ENCODE measurements at places on chromosomes 16 and 17.

DNA sequence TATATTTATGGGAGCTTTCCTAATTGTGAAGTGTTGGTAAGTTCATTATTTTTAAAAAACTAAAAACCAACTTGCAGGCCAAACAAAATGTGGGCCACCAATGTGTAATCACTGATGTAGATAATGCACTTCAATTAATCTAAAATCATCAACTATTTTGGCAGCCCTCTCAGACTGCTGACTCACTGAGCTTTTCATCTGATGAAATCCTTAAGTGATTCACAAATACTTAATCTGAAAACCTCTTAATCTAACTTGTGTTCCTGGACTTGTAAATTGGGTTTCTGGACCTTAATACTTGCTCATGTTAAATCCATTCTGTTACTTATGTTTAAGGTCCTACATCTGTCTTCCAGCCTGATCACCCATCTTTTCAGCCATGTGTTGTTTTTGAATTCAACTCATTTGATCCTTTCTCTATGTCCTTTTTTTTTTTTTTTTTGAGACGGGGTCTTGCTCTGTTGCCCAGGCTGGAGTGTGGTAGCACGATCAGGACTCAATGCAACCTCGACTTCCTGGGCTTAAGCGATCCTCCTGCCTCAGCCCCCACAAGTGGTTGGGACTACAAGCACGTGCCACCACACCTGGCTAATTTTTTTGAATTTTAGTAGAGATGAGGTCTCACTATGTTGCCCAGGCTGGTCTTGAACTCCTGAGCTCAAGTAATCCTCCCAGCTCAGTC, 39.0 kb downstream of the PRKCB start:
- DNase-seq: peak; percentile 6

- no peak for DNase-seq
These were observed 2.1 kb downstream of the P2RX5 start for GRCh38 chr17:3693829-3694231.

- DNase-seq: no peak
These were observed 8.4 kb upstream of the ARHGAP17 start for GRCh38 chr16:25023556-25023955.

DNA sequence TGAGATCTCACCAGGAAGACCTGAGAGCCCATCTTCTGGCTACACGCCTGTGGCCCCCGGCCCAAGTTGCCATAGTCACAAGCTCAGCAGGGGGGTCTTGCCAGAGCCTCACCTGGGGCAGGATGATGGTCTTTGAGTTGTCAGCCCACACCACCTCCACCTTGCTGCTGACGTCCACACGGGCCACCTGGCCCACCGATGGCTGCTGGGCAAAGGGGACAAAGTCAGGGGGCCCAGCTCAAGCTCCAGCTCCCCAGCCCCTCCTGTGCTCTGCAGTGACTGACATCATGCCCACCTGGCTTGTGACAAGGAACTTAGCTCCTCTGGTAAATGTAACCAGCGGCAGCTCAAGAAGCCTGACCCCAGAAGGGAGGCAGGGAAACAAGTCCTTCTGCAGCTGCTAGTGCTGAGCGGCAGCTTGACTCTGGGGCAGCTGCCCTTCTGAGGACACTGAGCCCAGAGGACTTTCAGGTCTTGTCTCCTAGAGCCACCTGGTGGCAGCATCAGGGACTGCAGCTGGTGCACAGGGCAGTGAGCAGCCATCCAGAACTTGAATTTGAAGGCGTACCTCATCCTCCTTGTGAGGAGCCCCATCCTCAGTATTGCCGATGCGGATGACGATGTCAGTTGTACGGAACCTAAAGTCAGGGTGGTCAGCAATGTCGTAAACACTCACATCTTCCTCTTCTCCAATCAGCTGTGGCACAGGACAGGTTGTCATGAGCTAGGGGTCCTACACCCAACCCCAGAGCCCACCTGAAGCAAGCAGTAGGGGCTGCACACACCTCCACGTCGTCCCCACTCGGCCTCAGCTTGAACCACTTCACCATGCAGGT, 13.5 kb downstream of the SPHK1 start:
- peak; percentile 93 for DNase-seq

DNA sequence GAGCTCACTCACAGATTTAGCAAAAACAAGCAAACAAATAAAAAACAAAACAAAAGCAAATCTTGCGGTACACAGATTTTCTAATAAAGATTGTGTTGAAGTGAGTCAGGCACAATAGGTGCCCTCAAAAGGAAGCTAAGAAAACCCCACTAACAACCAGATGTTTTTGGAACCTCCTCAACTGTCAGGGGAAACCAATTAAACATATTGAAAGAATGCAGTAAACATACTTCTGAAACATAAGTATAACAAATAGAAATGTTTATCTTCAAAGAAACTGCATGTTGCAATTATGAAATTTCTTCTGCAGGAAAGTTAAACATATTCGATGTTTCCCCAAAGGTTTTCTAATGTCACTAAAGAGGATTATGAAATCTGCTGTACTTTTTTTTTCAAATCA, 110.5 kb upstream of the CORO6 start:
- DNase-seq: peak; percentile 74

- DNase-seq: peak; percentile 80
These were observed at the start of gene CYB561 for GRCh38 chr17:63445954-63446752. Gene CYB561, minus strand, starts transcription at chr17:63446306. Its CDS starts 8,759 bp downstream, at chr17:63437547.

DNA sequence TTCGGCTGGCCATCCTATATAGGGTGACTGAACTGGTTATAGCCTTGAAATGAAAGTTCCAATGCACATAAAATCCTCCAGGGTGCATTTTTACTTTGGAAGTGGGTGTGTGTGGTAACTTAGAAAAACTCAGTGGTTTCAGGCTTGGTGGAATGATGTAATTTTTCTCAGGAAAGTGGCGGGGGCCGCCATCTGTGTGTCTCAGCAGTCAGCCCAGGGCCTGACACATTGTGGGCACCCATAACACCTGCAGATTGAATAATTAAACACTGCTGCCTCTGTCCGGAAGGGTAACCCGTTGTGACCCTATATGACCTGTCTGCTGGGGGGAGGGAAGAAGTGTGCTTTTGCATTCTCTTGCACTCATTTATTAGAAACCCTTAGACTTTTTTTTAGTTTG, 2.2 kb upstream of the PDP2 start:
- no peak for DNase-seq

- DNase-seq: no peak
These were observed 4.1 kb downstream of the HGS start for GRCh38 chr17:81687770-81688541.

GRCh38 chr17:66531851-66532295, 229.5 kb downstream of the PRKCA start:
- DNase-seq: no peak

- no peak for DNase-seq
These were observed 71.2 kb downstream of the PCTP start for GRCh38 chr17:55822028-55822427.

- DNase-seq: no peak
These were observed 50.5 kb downstream of the SEC14L1 start for GRCh38 chr17:77191244-77191643.

DNA sequence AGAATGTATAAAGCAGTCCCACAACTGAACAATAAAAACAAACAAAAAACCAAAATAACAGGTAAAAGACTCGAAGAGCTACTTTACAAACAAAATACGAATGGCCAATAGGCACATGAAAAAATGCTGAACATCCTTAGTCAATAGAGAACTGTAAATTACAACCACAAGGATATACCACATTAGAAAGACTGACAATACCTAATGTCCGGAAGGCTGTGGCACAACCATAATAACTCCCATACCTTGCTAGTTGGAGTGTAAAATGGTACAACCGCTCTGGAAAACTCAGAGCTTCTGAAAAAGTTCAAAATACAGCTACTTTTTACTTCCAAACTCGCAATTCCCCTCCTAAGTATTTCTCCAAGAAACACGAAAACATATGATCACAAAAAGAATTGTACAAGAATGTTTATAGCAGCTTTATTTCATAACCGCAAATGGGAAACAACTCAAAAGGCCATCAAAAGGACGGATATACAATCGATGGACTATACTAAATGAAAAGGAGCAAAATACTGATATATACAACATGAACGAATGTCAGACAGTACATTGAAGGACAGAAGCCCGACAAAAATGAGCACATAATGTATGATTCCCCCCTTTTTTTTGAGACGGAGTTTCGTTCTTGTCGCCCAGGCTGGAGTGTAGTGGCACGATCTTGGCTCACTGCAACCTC, 2.3 kb downstream of the TP53 start:
- no peak for DNase-seq

GRCh38 chr17:58334256-58334655, 5.7 kb upstream of the TSPOAP1 start:
- no peak for DNase-seq

DNA sequence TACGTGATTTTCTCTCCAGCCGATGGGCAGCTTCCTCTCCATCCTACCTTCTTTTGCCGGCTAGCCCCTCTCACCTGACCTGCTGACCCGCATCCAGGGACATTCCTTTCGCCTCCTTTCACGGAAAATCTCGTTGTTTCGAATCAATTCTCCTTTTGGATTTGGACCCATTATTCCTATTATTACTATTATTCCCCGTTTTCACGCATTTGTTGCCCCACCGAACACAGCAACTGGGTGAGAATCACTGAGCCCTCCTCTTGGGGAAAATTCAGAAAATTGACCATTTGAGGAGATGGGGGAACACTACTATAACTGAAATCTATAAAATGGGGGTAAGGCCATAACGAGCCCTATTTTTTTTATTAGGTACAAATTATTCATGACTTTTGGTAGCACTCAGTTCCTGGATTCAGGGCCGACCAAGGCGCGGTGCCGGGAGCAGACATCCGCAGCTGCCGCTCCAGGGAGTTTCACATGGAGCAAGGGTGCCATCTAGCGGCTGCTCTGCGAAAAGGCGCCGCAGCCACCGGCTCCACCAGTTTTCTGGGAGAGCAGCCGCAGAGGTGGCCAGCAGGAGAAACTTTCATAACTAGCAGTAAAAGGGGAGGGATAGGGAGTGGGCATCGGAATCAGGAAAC, 3.3 kb upstream of the HOXB8 start:
- DNase-seq: peak; percentile 92

DNA sequence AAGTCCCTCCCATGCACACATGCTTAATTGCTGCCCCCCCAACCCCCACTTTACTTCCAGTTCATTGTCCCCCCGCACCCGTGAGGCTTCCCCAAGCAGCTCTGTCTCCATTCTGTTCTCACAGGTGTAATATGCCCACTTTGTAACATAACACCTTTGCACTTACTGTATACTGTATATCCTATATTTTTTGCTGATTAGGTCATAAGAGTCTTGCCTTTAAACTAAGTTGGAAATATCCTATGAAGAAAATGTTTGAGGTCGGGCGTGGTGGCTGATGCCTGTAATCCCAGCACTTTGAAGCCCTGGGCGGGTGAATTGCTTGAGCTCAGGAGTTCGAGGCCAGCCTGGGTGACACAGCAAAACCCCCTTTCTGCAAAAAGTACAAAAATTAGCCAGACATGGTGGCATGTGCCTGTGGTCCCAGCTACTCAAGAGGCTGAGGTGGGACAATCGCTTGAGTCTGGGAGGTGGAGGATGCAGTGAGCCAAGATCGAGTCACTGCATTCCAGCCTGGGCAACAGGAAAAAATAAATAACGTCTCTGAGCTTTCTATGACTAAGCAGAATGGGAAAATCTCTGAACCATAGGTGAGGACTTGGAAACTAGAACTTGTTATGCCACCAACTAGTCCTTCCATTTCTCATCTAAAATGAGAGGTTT, 76.1 kb downstream of the TNRC6C start:
- DNase-seq: no peak

DNA sequence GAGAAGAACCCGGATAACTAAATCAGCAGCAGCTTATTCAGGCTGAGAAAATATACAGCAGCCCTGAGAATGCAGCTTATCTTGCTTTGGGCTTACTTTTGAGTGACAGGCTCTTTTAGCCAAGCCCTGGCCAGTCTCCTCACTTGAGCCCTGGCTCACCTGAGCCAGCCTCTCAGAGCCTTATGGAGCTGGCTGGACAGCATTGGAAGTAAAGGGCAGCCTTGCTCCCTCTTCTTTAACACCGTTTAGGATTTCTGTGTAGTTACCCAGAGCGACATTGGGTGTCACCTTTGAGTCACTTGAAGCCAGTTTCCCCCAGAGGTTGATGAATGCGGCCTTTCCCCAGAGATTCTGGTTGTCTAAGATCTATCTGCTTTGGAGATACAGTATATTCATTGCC, 7.7 kb upstream of the NPIPB2 start:
- peak; percentile 67 for DNase-seq

DNA sequence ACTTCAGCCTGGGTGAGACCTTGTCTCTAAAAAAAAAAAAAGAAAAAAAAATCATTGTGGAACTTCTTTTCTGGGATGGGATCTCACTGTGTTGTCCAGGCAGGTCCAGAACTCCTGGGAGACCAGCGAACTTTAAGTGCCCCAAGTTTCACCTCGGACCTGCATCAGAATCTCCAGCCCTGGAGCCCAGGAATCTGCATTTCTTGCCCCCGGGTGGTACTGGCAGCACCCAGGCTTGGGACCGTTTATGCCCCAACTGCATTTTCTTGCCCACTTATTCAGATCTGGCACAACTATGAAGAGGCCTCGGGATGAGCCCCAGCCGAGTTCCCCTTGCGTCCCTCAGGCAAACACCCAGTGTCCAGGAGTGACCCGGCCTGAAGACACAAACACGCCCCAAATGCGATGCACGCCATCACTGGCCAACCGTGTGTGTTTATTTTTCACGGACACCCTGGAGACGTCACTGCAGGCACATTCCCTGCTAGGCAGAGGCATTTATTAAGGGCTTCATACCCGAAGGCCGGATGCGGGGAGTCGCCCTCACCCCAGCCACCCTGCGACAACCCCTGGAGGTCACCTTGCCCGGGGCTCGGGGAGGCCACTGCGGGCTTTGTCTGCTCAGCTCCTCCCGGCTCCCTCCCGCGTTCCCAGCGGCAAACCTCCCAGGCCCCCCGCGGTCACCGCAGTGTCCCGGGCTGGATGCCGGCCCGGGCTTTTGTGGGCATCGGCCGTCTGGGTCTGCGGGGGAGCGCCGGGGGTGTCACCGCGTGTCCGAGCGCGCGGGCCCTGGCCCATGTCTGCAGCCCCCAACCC, 684 bp upstream of the SPIRE2 start:
- peak; percentile 63 for DNase-seq

- no peak for DNase-seq
These were observed 1.8 kb upstream of the CLUAP1 start for GRCh38 chr16:3498988-3499387.

DNA sequence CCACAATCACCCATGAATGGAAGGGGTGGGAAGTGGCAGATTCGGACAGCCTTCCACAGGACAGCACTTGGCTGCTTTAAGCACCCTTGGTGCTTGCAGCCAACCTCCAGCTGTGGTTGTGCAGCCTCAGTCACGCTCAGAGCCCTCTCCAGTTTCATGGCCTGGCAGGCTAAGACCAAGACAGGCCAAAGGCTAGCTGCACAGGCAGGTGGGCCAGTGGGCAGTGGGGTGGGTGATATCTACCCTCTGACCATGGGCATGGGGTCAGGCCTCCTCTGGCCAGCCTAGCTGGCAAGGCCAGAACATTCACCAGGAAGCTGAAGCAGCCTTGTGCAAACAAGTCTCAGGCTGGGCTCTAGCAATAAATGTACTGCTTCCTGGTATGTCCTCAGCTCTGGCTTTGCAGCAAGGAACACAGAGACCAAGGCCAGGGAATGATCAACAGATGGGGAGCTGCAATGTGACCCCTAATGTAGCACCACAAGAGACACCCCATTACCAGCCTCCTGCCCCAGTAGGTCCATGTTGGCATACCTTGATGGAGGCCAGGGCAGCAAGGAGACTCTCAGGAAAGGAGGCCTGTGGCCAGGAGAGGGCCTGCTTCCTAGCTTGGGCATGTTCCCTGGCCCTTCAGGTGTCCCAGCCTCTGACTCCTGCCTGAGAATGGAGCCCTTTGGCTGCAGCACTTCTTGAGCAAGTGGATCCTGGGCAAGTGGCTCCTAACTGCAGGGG, 20.9 kb downstream of the HSD11B2 start:
- no peak for DNase-seq

Data from adipocyte (in vitro differentiated cells).